NCI-H1417 treated with DMSO at 0.1 percent for 48 hours (cell line): ENCODE measurements at places on chromosomes 2 and 18.

GRCh38 chr18:41761333-41762018, 193.6 kb upstream of the PIK3C3 start:
- no peak for DNase-seq

DNA sequence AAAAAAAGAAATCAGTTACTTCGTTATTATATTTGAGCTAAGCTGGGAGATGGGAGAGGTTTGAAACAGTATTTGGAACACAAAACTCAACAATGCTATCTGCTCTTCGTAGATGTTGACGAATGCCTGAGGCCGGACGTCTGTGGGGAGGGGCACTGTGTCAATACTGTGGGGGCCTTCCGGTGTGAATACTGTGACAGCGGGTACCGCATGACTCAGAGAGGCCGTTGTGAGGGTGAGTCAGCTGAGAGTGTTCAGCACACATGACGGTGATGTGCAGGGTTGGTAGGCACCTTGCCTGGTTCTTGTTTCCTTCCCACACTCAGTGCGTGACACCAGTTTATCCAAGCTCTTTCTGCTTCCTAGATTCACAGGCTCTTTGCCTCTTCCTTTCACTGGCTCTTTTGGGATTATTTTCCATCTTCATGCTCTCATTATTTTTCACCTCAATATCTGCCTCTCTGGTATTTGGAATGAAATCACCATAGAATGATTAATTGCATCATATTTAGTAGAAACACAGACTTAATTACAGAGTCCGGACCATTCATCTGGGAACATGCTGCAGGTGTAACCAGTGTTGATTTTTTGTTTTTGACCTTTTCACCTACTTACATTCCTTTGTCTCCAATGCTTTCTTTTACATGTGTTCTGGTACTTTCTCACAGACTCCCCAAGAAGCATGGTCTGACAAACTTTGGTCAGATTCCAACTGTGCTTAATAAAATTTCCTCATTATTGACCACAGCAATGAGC, 200.6 kb upstream of the RASGRP3 start:
- DNase-seq: no peak

- no peak for DNase-seq
These were observed 221.0 kb upstream of the TFPI start for GRCh38 chr2:187775196-187775595.

GRCh38 chr2:212905640-212906201, 245.7 kb downstream of the IKZF2 start:
- DNase-seq: no peak

- no peak for DNase-seq
These were observed 96.8 kb downstream of the VAPA start for GRCh38 chr18:10010611-10011015.
